ENCODE measurements at places on chromosomes 2 and 18.

DNA sequence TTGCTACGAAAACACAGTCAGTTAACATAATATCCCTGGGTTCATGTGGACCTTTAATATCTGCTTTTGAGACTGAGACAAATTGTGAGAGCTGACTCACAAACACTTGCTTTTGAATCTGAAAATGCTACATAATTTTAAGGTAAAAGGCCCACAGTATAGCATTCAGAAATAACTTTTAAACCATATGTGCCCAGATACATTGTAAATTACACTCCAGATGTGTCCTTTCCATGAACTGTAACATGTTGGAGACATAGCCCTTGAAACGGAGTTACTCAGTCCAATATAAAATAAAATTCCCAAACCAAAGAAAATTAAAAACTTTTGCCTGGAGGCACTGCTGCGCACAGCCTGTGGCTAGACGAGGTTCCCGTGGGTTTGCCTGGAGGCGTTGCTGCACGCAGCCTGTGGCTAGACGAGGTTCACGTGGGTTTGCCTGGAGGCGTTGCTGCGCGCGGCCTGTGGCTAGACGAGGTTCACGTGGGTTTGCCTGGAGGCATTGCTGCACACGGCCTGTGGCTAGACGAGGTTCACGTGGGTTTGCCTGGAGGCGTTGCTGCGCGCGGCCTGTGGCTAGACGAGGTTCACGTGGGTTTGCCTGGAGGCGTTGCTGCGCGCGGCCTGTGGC, 131.9 kb upstream of the ALKAL2 start:
- no peaks in the 10 kb centered on the region for H3K36me3 ChIP-seq
- H3K27ac ChIP-seq: no peak overlapping the region
- no peaks in the 10 kb centered on the region for H3K4me1 ChIP-seq
- DNase-seq: peak; percentile 12
- H3K4me3 ChIP-seq: no peak overlapping the region
- peaks cover 4% of the 10 kb centered on the region for H3K27me3 ChIP-seq

GRCh38 chr2:158999458-158999857, 31.0 kb downstream of the TANC1 start:
- H3K4me3 ChIP-seq: no peak overlapping the region
- DNase-seq: no peak
- H3K27ac ChIP-seq: no peak overlapping the region
- H3K36me3 ChIP-seq: no peaks in the 10 kb centered on the region

- H3K4me3 ChIP-seq: no peak overlapping the region
- peaks cover 15% of the 10 kb centered on the region for H3K4me1 ChIP-seq
- DNase-seq: no peak
- H3K36me3 ChIP-seq: no peaks in the 10 kb centered on the region
These were observed 212.0 kb downstream of the TNS1 start for GRCh38 chr2:217790681-217791392.

DNA sequence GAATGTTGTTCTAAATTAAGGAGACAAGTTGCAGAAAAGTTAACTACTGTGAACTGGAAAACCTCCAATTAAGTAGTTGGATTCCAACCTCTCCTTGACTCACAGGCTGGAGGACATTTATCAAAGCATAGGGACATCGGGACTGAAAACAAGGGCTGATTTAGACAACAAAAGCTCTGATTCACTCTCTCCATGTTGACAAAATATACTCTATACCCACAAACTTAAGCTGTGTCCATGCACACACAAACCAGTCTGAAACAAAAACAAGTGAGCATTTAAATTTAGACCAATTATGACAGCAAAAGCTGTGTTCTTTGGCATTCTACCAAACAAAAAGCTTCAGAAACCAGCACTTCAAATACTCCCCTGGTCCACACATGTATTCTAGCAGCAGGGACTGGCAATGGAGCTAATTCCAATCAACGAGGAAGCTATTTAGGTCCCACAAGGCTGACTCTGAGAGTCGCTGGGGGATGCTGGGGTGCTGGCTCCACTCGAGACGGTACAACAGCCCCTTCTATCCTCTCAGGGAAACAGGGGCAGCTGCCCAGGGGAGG, 71.4 kb downstream of the NXPH2 start:
- no peaks in the 10 kb centered on the region for H3K36me3 ChIP-seq
- no peaks in the 10 kb centered on the region for H3K4me1 ChIP-seq
- DNase-seq: no peak
- no peaks in the 10 kb centered on the region for H3K27me3 ChIP-seq
- no peak overlapping the region for H3K4me3 ChIP-seq
- H3K27ac ChIP-seq: no peak overlapping the region

GRCh38 chr2:177799531-177799930, 273.0 kb downstream of the PDE11A start:
- H3K27ac ChIP-seq: no peak overlapping the region
- H3K4me3 ChIP-seq: no peak overlapping the region
- peaks cover 6% of the 10 kb centered on the region for H3K27me3 ChIP-seq
- no peaks in the 10 kb centered on the region for H3K4me1 ChIP-seq
- no peaks in the 10 kb centered on the region for H3K36me3 ChIP-seq

DNA sequence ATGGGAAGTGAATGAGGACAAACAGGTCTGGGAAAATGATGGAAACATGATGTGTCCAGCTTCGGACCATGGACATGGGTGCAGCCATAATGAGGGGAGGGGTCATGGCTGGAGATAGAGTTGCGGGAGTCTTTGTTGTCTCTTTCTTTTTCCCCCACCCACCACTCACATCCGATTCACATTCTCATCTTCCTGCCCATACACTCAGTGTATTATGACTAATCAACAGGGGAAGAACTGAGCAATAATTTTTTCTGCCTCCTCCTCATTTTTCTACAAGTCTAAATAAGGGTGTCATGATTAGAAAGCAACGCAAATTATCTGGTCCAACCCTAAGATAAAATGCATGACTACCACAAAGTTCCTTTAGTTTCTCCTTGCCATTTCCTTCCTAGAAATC, 5.7 kb upstream of the SERPINB2 start:
- no peak overlapping the region for H3K4me3 ChIP-seq
- no peak for DNase-seq
- no peaks in the 10 kb centered on the region for H3K36me3 ChIP-seq
- no peak overlapping the region for H3K27ac ChIP-seq
- no peaks in the 10 kb centered on the region for H3K4me1 ChIP-seq

- H3K4me1 ChIP-seq: no peaks in the 10 kb centered on the region
- no peak for DNase-seq
- H3K27ac ChIP-seq: no peak overlapping the region
- no peaks in the 10 kb centered on the region for H3K36me3 ChIP-seq
These were observed 92.2 kb upstream of the MBOAT2 start for GRCh38 chr2:9095690-9096089.

DNA sequence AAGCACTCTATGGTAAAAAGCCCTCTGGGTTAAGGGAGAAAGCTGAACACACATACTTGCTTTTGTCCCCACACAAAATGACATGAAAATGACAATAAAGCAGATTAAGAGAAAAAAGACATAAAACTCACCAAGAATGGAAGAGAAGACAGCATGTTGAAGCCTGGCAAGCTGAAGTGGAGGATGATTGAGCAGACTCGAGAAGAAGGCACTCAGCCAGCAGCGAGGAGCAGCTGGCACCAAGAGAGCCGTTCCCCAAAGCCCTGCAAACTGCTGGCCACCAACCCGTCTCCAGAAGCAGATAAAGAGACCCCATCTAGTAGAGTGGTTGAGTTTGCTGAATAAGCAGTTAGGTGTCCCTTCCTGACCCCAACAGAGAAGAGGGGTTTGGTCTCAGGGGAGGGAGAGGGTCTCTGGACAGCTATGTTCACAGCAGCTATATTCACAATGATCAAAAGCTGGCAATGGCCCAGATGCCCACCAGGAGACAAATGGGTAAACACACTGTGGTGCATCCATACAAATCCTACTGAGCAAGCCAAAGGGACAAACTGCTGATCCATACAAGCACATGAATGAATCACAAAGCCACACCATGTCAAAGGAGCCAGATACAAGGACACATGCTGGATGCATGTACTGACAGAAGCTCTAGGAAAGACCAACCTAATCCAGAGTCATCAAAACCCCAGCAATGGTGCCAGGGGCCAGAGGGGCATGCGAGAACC, 36.9 kb downstream of the FAM168B start:
- no peaks in the 10 kb centered on the region for H3K27me3 ChIP-seq
- no peak overlapping the region for H3K4me3 ChIP-seq
- peaks cover 56% of the 10 kb centered on the region for H3K36me3 ChIP-seq
- no peak overlapping the region for H3K27ac ChIP-seq
- no peaks in the 10 kb centered on the region for H3K4me1 ChIP-seq

DNA sequence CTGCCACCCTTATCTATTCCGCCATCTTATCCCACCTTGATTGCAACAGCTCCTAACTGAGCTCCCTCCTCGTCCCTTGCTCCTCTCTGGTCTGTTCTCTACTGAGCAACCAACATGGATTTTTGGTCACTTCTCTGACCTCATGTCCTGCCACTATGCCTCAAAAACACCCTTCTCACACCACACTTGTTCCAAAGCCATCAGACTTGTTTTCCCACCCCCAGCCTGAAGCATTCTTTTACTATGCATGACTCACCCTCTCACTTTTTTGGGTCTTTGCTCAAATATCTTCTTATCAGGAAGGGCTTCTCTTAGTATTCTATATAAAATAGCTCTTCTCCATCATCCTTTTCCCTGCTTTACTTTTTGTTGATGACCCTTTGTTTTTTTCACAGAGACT, 2.7 kb upstream of the FAM237A start:
- no peak overlapping the region for H3K4me3 ChIP-seq
- H3K36me3 ChIP-seq: no peaks in the 10 kb centered on the region
- no peaks in the 10 kb centered on the region for H3K4me1 ChIP-seq
- H3K27me3 ChIP-seq: no peaks in the 10 kb centered on the region
- H3K27ac ChIP-seq: no peak overlapping the region

- no peaks in the 10 kb centered on the region for H3K36me3 ChIP-seq
- DNase-seq: no peak
- H3K4me3 ChIP-seq: peak overlapping the region; percentile 61
These were observed 2.0 kb downstream of the MFSD6 start for GRCh38 chr2:190410166-190410565.

GRCh38 chr2:60550178-60550983, 3.1 kb downstream of the BCL11A start:
- H3K4me3 ChIP-seq: peak overlapping the region; percentile 41
- H3K36me3 ChIP-seq: no peaks in the 10 kb centered on the region
- H3K4me1 ChIP-seq: peaks cover 22% of the 10 kb centered on the region

DNA sequence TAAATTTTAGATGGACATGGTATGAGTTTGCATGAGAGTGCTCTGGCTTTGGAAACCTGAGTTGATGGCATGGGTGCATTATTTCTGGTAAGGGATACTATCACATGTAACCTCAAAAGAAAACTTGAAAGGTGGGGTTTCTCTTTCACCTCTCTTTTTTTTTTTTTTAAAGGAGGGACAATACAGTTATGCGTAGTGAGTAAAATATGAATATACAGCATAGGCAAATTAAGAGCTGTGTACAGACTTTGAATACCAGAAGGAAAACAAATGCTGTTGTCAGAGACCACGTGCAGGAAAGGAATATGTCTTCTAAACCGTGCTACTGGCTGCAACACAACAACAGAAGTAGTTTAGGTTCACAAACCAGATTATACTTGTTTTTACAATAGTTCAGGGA, 82.1 kb downstream of the MAP4K4 start:
- H3K27me3 ChIP-seq: no peaks in the 10 kb centered on the region
- no peak overlapping the region for H3K4me3 ChIP-seq
- no peaks in the 10 kb centered on the region for H3K36me3 ChIP-seq
- H3K27ac ChIP-seq: no peak overlapping the region
- peaks cover 80% of the 10 kb centered on the region for H3K4me1 ChIP-seq

DNA sequence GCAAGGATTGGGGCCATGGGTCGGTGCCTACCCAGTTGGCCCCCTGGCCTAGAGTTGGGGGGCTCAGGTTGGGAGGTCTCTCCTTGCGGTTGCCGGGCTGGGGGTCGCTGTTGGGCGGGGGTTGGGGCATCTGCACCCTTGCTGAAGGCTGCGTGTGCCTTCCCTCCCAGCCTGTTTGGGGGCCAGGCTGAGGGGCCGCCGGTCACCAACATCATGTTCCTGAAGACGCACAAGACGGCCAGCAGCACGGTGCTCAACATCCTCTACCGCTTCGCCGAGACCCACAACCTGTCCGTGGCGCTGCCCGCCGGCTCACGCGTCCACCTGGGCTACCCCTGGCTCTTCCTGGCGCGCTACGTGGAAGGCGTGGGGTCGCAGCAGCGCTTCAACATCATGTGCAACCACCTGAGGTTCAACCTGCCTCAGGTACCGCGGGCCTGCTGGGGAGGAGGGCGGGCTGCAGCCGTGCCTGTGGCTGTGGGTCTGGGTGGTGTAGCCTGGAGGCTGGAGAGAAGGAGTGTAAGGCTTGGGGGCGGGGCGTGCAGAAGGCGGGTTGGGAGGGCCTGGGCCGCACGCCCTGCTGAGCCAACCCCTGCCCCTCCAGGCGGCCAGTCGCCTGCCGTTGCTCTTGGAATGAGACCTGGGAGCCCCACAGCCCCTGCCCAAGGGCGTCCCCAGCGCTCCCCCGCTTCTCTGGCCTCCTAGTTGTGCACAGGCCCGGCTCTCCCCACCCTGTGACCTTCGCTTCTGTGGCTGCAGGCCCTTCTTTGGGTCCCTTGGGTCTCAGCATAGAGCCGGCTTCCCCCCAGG, 7.2 kb upstream of the NEU4 start:
- H3K36me3 ChIP-seq: no peaks in the 10 kb centered on the region
- no peak overlapping the region for H3K4me3 ChIP-seq
- H3K4me1 ChIP-seq: peaks cover 15% of the 10 kb centered on the region

Data from CD8-positive, alpha-beta memory T cell (primary cell).